ENCODE measurements at places on chromosomes 1 and 21.
A peak's percentile ranks its signal among the peaks of the same experiment; 100 is the strongest.

DNA sequence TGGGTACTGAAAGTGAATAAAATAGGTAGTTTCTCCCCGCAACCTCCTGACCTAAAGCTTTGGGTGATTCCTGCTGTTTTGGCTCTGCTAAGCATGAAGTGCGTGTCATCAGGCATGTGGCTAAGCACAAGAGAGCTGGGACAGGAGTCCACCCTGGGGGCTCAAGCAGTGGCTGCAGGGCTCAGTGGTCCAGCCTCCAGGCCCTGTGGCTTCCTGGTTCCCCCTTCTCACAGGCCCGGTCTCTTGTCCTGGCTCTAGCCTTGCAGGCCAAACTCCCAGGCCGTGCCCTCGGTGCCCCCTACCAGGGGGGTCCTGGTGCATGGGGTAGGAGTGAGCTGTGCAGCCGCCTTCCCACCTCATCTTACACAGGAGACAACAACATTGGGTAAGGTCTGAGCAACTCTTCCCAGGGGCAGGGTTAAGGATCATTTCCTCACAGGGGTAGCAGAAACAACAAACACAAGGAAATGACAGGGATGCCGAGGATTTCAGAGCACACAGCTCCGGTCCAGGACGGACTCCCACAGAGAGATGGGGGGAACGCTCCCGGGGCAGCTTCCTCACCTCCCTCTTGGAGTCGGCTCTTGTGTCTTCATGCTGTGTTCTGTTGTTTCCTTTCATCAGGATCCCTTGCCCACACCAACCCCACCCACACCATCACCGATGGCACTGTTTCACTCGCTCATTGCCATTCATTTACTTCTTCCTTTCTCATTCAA is 19.8 kb upstream of the SLC2A1 start:
- no peak for DNase-seq

GRCh38 chr1:116605315-116605714 is 34.5 kb upstream of the CD58 start:
- DNase-seq, result no peak

DNA sequence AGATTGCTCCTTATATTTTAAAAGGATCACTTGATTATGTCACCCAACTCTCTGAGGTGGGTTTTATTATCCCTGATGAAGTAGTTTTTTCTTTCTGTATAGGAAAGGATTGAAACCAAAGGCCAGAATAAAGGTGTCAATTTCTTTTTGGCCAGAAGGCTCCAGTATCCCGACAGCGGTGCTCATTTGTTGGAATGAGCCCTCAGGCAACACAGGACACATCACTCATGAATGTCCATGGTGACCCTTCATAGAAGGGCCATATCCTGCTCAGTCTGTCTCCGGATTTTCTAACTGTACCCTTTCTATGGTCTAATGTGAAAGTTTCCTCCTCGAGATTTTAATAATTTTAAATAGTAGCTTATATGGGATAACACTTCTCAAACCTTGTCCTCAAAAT is 171.3 kb upstream of the USP24 start:
- DNase-seq, result no peak

- no peak for DNase-seq
Observed at GRCh38 chr1:44848456-44849181, 5.6 kb upstream of the PTCH2 start.

GRCh38 chr1:206835186-206835585 is 30.2 kb upstream of the IL20 start:
- DNase-seq, result no peak

- DNase-seq, result no peak
Observed at GRCh38 chr1:109928591-109929111, 18.0 kb downstream of the CSF1 start.

- DNase-seq, result no peak
Observed at GRCh38 chr1:63915121-63915520, 141.3 kb downstream of the ROR1 start.

- no peak for DNase-seq
Observed at GRCh38 chr1:61450872-61451571, 273.9 kb downstream of the TM2D1 start.

DNA sequence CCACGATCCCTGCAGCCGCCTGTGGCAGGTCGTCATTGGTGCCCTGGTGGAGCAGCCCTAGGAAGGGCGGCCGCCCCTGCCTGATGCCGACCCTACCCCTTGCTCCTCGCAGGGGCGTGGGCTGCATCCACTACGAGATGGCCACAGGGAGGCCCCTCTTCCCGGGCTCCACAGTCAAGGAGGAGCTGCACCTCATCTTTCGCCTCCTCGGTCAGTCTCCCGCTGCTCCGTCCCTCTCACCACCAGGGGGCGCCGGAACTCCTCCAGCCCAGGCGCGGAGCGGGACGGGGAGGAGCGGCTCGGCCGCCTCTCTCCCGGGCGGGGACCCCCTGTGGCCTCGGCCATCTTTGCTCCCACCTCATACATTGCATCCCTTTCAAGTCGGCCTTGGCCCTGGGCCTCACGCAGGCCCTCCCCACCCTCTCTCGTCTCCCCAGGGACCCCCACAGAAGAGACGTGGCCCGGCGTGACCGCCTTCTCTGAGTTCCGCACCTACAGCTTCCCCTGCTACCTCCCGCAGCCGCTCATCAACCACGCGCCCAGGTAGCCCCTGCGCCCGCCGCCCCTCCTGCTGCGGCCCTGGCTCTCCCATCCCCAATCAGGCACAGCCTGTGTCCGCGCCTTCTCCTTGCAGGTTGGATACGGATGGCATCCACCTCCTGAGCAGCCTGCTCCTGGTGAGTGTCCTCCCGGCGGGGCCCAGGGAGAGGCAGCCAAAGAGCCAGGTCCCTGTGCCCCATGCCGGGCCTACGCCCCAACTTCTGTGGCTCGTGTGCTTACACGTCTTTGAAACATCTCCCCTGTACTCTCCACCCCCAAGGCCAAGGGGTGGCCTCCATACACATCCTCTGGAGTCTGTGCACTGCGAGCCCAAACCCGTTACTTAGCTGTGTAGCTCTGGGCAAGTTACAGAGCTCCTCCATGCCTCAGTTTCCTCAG is 24.7 kb downstream of the CDK18 start:
- peak; percentile 54 for DNase-seq

- no peak for DNase-seq
Observed at GRCh38 chr1:212667223-212668139, 32.2 kb downstream of the BATF3 start.

GRCh38 chr1:27487966-27488884 is 1.7 kb downstream of the WASF2 start:
- DNase-seq, result no peak

GRCh38 chr1:25985171-25985570 is 12.7 kb downstream of the PAFAH2 start:
- no peak for DNase-seq

- no peak for DNase-seq
Observed at GRCh38 chr21:37548521-37548981, 182.0 kb downstream of the DYRK1A start.

DNA sequence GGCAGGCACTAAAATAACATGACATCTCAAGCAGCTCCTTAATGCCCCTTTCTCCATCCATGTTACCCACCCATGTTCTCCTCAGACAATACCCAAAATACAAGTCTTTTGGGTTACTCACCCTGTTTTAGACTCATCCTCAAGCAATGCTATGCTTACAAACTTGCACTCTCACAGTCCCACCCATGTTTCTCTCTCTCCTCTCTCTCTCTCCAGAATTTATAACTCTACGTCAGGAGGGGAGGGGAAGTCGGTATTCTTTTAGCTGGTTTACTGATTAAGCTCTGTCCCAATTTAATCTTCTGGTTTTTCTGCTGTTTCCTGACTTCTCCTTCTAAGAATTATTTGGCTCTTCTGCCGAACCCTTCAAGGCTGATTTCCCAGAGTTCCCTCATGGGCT is 98.0 kb upstream of the NR5A2 start:
- no peak for DNase-seq

DNA sequence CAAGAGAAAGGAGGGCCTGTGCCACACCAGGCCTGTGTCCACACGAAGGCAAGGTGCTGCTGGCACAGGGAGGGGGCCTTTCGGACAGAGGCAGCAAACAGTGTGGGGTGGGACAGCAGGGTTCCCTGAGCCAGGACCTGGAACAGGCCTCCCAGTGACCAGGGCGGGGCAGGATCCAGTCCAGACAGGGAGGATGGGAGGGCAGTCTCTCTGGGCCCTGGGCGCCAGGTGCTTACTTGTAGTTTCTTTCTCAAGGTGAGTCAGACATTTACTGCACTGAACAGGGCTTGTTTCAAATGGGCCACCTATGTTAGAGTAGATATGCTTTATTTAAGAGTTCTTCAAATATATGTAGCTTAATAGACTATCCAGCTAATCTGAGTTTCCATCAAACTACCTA is 52.8 kb upstream of the STUM start:
- DNase-seq, result no peak

- no peak for DNase-seq
Observed at GRCh38 chr1:55211863-55212262, 3.3 kb downstream of the USP24 start.

DNA sequence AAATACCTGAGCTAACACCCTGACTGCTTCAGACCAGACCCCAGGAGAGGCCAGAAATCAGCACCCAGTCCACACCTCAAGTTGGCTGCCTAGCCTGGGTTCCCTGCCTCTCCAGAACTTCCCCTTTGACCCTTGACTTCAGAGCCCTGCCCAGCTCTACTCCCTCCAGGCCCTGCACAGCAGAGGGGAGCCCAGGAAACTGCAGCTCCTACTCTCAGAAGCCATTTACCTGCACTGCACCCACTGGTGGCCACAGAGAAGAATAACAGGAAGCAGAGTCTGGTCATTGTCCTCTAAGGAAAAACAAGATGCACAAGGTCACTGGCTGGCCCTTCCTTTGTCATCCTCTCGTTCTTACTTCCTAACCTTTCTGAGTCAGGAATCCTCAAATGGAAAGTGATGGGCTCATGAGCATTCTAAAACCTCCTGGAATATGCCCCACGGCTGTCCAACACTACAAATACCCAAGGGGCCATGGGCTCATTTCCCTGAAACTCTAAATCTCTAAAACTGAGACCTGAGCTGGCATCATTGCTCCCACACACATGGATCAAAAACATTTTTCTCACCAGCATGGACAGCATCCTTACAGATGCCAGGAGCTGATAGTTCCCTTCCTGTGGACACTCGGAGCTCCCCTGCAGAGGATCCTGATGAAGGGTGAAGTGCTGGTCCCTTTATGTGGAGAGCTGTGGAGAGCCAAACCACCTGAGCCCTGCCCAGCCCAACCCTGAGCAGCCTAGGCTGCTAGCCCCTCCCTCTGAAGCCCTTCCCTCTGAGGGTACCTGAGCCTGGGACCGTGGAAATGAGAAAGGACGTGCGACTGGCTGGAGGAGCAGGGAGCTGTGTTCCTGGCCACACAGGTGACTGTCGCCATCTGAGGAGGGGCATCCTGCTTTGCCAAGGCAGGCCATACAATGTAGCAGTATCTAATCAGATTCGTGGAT is at the start of gene ITLN2:
TSS of gene ITLN2 (minus strand) at position 652 of the 947 bp plus-strand sequence. CDS start at position 584, 68 bp downstream.
- no peak for DNase-seq

DNA sequence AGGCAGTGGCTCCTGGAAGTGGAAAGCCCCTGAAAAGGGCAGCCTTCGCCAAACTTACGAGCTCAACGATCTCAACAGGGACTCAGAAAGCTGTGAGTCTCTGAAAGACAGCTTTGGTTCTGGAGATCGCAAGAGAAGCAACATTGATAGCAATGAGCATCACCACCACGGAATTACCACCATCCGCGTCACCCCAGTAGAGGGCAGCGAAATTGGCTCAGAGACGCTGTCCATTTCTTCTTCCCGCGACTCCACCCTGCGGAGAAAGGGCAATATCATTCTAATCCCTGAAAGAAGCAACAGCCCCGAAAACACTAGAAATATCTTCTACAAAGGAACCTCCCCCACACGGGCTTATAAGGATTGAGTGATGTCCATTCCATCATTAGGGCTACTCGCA is 42.4 kb downstream of the PLPPR4 start:
- DNase-seq, result no peak

GRCh38 chr21:31908106-31909031 is 35.5 kb downstream of the HUNK start:
- DNase-seq, result no peak

DNA sequence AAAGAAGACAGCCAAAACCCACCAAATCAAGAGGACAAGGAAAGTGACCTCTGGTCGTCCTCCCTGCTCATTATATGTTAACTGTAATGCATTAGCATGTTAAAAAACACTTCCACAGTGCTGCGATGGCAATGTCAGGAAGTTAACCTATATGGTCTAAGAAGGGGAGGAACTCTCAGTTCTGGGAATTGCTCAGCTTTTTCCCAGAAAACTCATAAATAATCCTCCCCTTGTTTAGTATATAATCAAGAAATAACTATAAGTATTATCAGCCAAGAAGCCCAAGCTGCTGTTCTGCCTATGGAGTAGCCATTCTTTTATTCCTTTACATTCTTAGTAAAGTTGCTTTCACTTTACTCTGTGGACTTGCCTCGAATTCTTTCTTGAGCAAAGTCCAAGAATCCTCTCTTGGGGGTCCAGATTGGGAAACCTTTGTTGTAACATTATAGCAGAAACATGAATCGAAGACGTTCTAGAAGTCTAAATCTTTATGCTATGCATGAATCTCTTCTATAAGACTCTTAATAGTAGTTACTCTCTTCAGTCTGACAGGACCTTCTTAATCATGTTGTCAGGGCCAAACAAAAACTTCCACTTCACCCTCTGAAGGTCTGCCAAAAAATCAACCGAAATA is 110.0 kb upstream of the VANGL1 start:
- DNase-seq, result no peak

GRCh38 chr1:17696417-17697301 is 58.5 kb upstream of the ACTL8 start:
- DNase-seq, result no peak

- peak; percentile 56 for DNase-seq
Observed at GRCh38 chr1:205791568-205792180, 16.4 kb upstream of the RAB29 start.

GRCh38 chr1:171916315-171916771 is 75.0 kb downstream of the DNM3 start:
- DNase-seq, result no peak

- no peak for DNase-seq
Observed at GRCh38 chr1:167638064-167638463, 8.0 kb downstream of the RCSD1 start.

- DNase-seq, result peak; percentile 26
Observed at GRCh38 chr1:79679916-79680315, 673.4 kb upstream of the ADGRL4 start.

GRCh38 chr1:1143636-1144035 is 27.7 kb upstream of the C1orf159 start:
- no peak for DNase-seq

GRCh38 chr1:96365596-96366390 is 355.8 kb upstream of the PTBP2 start:
- DNase-seq, result no peak
